Fibroblast of villous mesenchyme (primary cell): ENCODE measurements at places on chromosomes 4 and X. TPM values are rescaled to one million over a fixed set of nuclear protein-coding genes. Genes with fewer than 3 reads are reported as not detected.

GRCh38 chrX:135982860-135983259, 2.4 kb upstream of the SLC9A6 start:
- DNase-seq = no peak

GRCh38 chrX:41672643-41673042, 16.1 kb upstream of the GPR34 start:
- DNase-seq = no peak

Gene GC
- total RNA-seq = not detected in 2 replicates

Gene GPR173
- 3.5 and 3.9 TPM in 2 replicates for total RNA-seq

DNA sequence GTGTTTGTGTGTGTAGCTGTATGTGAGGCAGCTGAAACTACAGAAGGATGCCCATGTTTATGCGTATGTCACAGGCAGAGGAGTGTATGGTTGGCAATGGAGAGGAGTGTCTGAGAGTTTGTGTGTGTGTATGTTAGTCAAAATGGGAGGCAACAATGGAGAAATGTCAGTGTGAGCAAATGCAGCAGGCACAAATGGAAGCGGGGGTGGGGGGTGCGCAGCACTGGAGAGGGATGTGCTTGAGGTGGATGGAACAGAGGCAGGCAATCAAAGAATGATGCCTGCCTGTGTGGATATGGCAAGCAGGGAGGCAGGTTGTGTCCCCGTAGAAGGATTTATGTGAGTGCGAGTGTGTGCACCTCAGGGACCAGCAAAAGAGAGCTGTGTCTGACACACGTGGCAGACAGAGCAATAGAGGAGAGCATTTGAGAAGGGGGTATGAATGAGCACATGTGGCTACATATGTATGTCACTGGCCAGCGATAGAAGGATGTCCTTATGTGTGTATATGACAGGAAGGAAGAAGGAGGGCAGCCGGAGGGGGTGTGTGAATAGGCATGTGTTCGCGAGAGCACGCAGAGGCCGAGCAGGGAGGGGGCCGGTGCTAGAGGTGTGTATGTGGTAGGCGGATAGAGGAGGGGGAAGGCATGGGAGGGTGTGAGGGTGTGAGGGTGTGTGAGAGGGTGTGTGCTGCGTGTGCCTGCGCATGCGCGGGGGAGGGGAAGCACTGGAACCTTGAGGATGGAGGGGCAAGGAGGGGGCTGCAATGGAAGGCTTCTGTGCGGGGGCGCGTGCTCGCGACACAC, 1.1 kb downstream of the PJA1 start:
- no peak for DNase-seq
